ENCODE measurements at places on chromosomes 4 and X. TPM values are rescaled to one million over a fixed set of nuclear protein-coding genes. Genes with fewer than 3 reads are reported as not detected.

SPIN2A gene
- total RNA-seq: 0.20 TPM

DNA sequence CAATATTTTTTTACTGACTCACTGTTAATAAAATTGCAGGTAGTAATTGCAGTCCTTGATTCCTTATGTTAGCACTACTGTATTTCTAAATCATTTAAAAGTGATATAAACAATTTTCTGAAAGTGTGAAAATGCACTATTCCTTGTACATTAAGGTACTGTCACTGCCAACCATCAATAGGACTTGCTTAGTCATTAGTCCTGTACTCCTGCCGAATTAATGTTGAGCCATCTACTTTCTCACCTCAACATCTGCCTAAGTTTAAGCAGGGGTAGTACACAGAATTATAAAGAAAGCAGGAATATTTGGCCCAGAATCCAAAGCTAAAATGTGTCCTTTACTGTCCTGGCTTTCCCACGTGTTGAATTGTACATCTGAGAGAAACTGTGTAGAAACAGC, 87.0 kb upstream of the TRPC3 start:
- no peak for DNase-seq

GAB1 gene
- 10.2 TPM for total RNA-seq

DAPP1 gene
- not detected for total RNA-seq

DNA sequence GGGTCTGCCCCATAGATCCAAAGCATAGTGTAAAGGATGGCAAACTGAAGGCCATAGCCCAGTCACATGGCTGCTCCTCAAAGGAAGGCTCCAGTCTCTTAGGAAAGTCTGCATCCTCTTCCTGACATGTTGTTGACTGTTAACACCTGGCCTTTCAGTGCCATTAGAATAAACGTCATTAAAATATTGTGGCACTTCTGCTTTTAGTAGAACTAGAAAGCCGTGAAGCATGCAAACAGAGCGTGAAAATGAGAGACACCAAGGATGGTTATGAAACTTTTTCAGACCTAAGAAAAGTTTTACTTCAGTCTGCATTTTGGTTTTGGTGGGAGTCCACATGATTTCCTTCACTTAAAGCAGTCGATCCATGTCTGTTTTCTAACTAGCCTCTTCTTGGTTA, 41.1 kb upstream of the AFF2 start:
- DNase-seq: no peak

DNA sequence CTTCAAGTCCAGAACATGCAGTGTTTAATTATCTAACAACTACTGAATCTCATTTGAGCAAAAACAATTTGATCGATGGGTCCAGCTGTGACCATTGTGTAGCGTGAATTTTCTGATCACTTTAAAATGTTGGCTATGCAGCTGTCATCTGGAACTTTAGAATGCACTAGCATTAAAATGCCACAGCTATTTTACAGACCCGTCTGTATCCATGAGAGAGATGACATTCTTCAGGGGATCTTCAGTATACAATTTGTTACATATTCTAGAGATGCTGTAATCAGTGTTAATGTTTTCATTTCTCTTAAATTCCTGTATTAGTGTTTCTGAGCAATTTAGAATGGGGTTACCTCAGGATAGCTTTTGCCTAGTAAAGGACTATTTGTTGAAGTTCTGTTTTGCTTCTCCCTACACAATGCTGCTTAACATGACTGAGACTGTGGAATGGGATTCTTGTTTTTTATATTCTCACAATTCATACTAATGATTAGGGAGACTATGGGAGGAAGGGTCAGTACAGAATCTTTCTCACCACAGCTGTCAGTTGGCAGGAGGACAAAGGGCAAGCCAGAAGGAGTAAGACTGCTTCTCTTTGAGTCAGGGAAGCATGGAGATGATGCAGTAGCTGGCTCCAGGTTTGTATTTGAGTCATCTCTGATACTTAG, 13.2 kb upstream of the CTSO start:
- no peak for DNase-seq

CDX4 gene
- not detected for total RNA-seq

SRPK3 gene
- total RNA-seq: 0.40 TPM

DNA sequence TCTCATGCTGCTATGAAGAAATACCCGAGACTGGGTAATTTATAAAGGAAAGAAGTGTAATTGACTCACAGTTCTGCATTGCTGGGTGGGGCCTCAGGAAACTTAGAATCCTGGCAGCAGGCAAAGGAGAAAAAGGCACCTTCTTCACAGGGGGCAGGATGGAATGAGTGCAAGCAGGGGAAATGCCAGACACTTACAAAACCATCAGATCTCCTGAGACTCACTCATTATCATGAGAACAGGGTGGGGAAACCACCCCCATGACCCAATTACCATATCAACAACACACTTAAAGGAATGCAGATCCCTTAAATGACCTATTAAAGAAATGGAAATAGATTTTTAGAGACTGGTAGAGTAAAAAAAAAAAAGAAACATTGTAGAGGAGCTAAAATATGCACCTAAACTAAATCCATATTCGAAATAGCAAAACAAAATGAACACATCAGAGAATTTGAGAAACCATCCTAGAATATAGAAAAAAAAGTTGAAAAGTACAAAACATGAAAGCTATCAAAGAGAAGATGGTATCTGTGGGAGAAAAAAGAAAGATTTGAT, 104.3 kb upstream of the UGT8 start:
- DNase-seq: no peak

GRCh38 chr4:119314356-119314755, 7.6 kb downstream of the FABP2 start:
- peak; percentile 56 for DNase-seq

DNA sequence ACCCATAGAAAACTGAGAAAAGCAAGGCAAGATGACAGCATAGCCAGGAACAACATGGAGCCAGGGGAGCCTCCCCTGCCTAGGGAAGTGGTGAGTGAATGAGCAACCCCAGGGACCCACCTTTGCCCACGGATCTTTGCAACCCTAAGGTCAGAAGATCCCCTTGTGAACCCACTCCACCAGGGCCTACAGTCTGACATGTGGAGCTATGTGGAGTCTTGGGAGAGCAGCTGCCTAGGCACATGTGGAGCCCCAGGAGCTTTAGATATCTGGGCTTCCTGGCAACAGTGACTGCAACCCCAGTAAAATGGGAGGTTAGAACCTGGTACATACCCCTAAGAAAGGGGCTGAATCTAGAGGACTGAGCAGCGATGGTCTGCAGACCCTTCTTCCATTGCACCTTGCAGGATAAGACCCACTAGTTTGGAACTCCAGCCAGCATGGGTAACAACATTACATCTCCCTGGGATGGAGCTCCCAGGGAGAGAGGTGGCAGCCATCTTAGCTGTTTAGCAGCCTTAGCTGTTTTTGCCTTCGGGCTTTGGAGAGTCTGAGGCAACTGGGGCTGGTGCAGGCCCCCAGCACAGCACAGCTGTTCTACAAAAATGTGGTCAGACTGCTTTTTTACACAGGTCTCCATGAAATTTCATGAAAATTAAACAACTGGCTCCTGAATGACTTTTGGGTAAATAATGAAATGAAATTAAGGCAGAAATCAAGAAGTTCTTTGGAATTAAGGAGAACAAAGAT, 104.7 kb upstream of the TRIM2 start:
- DNase-seq: no peak

DNA sequence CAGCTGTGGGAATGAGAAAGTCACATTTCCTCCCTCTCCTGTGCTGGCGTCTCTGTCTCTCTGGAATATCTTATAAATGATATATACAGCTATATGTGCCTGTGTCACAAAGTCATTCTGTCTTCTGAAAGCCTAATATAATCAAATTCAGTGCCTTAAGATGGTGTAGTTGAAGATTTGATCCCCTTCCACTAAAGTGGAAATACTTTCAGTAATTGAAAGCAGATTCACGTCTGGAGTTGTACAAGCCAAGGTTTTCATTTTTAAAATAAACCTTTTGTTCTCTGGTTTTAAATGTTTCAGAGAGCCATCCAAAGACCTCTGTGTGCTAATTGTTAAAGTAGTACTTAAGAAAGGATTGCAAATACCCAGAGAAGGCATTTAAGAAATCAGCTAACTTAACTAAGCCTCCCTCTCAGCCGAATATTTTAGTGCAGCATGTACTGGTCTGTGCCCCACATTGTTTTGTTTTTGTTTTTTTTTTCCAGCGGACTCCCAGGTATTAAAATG, 206.8 kb downstream of the TENM3 start:
- peak; percentile 4 for DNase-seq

OTUD6A gene
- not detected for total RNA-seq

- no peak for DNase-seq
Measured at GRCh38 chr4:158801066-158801465, 32.2 kb downstream of the FNIP2 start.

DNA sequence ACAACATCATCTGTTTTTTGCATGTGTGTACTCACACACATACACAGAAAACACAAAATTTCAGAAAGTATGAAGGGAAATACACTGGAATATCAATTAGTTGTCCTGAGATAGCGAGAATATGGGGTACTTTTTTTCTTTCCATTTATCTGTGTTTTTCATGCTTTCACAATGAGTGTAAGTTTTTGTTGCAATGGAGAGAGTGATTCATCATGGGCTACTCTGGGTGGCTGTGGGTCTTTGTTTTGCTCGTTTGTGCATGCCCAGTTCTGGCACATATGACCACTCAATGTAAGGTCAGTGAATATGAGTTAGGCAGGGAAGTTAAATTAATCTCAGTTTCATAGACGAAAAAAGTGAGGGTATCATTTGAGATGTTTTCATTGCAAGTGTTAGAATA, 26.9 kb downstream of the XK start:
- DNase-seq: no peak

GRCh38 chr4:78767350-78767749, 8.8 kb upstream of the BMP2K start:
- DNase-seq: no peak

CFP gene
- under 0.01 TPM for total RNA-seq

DNA sequence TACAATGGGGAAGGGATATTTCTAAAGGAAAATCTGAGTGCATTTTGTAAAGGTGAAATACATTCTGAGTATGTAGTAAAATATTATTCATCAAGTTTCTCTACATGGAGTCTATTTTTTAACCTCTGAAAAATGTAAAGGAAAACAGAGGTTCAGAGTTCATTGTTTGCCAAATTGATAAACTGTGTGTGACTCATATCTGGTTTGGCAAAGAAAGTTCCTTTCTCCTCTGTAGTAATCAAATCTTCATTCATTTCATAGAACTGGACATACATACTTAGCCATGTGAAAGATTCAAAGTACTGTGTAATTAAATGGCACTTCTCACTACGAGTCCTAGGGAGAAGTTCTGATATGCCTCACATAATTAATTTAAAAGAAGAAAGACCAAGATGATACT, 61.6 kb downstream of the HPGD start:
- no peak for DNase-seq
